ENCODE measurements at places on chromosomes 16 and 17.

DNA sequence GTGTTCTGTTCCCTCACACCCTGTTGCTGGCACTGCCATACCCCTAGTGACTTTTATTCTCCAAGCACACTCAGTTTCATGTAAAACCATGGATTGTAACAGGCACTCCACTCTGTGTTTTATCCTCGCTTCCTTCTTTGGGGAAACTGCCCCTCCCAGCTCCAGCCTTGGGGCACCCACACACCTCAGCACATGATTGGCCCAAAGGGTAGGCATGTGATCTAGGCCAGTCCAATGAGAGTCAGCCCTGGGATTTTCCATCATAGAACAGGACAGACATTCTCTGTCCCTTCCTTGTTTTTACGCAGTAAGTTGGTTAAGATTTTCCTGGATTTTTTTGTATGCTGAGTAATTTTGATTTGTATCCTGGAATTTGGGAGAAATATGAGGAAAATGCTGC lies 115.4 kb downstream of the C16orf95 start:
- DNase-seq = no peak

GRCh38 chr17:6094926-6095325 lies 24.7 kb downstream of the WSCD1 start:
- no peak for DNase-seq

- no peak for DNase-seq
Measured at GRCh38 chr17:67289181-67289876, 44.3 kb upstream of the HELZ start.

- DNase-seq = no peak
Measured at GRCh38 chr16:18836702-18837101, 35.4 kb upstream of the ARL6IP1 start.

DNA sequence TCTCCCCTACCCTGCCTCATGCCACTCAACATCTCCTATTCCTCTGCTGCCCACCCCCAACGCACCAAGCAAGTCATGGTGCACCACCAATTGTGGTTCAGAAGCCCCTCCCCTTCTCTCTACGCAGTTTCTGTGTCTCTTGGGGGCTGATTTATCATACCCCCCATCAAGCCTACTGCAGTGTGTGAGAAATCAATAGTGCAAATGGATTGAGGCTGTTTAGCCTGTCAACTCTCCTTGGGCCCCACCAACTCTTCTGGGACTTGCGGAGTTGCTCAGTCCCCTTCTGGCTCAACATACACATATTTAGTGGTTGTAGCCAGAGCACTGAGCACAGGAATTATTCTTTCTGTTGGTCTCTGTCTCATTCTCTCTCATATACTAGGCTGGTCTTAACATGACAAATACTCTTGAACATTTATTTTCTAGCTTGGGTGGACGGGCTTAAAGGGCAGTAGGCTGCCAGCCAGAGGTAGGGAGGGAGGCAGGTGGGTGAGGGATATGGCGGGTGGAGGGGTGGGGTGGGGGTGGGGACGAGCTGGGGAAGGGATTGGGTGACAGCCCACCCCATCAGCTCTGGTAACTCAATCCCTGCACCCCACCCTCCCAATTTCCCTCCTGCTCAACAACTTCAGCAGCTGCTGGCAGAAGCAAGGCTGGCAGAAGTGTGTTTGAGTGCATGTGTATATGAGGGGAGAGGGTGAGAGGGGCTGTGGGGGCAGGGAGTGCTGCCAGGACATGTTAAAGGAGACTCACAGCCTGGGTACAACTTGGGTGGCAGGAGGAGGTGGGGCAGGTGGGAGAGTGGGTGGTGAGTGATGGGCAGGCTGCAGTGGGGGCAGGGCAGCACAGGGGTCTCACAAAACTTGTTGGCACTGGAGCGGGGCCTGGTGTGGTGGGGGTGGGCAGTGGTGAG lies 4.9 kb downstream of the RARA start:
- DNase-seq = no peak

GRCh38 chr17:64230791-64231408 lies 32.2 kb downstream of the TEX2 start:
- DNase-seq = no peak

DNA sequence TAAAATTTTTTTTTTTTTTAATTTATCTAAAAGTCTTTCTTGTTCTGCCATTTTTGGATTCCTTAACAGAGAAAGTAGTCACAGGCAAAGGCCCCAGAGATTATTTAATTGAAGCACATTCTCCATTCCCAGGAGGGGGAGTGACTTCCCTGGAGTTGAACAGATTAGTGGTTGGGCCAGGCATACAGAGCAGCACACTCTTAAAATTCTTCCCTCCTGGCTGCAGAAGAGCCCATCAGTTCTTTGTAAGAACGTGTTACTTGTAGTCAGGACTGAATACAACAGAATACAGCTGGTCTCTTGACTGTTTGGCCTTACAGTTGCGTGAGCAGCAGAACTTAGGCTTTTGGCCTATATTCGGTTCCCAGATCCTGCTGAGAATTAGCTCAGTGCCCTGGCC lies 1.8 kb downstream of the ALKBH5 start:
- peak; percentile 26 for DNase-seq

DNA sequence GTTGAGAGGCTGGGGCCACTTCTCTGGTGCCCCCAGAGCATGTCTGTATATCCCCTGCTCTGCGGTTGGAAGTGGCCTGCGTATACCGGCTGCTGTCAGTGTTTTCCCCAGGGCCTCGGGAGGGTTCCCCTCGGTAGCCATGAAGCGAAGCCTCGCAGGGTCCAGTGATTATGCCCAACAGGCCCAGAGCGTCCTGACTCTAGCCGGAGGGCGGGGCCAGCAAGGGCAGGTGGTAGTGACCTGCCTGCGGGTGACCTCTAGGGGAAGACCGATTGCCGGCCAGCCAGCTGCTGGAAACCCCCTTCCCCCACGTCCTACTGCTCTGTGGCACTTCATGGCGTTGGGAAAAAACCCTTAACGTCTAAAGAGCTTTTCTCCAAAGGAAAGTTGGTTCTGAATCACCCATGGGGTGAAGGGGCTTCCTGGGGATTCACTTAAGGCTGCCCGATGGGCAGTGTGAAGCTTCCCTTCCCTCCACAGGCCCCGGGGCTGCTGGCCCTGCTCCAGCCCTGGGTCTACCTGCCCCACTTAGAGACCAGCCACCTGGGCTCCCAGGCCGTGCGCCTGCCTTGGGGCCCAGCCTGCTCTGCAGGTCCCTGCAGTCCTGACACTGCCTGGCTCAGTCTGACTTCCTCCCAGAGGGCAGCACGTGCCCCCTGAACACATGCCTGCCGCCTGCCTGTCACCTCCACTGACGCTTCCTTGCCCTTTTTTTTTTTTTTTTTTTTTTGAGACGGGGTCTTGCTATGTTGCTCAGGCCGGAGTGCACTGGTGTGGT lies 72.8 kb downstream of the SOCS1 start:
- no peak for DNase-seq

DNA sequence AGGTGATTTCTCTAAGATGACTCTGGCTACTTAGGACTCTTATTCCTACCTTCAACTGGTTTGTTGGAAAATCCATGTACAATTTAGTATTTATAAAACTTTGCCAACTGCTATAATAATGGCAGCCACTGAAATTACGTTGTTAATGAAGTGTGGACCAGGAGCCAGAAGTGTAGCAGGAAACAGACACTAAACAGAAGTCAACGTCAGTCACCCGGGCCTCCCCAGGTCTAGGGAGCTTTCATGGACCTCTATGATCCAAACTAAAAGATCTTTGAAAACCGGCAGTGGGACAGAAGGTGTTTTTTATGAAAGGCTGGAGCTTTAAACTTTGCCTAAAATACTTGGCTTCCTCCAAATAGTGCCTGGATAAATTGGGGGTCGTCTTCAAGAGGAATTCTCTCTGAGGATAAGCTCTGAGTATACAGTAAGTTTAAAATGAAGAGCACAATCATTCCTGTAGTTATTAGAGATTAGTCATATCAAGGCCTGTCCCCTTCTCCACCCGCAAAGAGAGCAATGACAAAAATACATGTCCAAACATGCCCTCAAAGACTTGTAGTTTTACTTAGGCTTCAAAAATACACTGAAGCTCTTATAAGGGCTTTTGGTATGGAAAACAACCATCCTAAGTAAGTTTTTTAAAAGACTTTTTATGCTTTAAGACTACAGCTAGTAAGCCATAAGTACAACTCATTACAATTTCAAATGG lies 34.6 kb downstream of the DCUN1D3 start:
- DNase-seq = no peak

DNA sequence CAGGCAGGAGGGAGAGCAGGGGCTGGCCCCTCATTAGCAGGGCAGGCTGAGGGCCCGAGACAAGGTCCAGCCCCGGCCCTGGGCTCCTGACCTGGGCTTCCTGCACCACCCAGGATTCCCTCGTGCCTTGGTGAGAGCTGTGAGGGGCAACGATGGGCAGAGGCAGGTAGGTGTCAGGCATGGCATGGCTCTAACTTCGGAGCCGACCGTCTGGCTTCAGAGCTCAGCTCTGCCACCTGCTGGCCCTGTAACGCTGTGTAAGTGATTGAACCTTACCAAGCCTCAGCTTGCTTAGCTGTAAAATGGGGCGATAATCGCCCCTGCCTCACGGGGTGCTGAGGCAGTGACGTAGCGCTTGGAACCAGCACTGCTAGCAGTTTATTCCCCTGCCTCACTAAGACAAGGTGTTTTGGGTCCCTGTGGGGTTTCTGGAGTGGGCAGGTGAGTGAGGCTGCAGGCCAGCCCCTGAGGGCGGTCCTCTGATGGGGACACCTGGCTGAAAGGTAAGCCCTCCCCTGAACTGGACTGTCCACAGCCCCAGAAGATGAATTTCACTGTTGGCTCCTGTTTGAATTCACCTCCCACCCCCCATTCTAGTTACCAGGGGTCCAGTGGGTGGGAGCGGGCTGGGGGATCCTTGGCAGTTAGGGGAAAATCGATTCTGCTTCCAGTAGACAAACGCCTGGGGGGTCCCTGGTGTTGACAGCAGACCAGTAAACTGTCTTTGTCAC lies 184.8 kb upstream of the GSE1 start:
- DNase-seq = no peak

DNA sequence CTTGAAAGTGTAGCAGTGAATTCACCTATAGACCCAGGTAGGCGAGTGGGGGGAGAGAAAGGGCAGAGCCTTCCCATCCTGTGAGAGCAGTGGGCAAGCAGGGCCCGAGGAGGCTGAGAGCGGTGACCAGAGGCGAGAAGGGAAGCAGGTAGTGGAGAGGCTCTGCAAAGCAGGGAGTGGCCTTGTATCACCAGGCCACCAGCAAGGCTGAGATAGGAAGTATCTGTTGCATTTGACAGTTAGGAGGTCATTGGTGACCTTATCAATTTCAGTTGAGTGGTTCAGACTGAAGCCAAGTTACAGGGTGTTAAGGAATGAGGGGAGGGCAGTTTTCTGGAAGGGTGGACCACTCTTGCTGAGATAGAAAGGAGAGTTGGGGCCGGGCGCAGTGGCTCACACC lies 10.7 kb upstream of the HSD3B7 start:
- no peak for DNase-seq

DNA sequence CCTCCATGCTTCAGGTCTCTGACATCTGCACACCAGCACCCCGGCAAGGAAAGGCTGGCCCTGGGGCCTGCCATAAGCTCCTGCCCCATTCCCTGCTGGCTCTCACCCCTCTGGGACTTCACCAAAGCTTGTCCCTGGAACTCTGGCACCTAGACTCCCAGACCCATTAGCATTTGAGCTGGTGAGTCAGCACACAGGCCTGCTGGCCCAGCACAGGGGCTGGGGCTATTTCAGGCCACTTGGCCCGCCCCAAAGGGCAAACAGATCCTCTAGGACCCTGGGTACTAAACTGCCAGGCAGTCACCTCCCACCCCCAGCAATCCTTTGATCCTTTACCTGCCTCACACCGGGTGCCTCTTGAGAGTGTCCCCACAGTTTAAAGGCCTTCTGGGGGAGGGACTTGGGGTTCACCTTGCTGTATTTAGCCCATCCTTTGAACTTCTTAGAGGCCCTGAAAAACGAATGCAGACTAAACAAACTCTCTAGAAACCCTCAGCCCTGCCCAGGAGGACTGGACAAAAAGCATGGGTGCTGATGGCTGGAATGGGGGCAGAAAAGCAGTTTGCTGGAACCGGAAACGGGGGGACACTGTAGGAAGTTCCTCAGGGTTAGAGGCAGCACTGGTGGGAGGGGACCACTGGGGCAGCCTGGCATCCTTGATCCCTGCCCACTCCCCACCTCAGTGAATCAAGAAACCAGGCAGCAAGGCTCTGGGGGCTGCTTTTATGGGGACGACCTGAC lies 3.2 kb upstream of the SAMD14 start:
- no peak for DNase-seq

GRCh38 chr17:48453447-48453846 lies 23.4 kb upstream of the SKAP1 start:
- DNase-seq = no peak

GRCh38 chr17:41975099-41976083 lies 8.8 kb downstream of the CNP start:
- DNase-seq = no peak

DNA sequence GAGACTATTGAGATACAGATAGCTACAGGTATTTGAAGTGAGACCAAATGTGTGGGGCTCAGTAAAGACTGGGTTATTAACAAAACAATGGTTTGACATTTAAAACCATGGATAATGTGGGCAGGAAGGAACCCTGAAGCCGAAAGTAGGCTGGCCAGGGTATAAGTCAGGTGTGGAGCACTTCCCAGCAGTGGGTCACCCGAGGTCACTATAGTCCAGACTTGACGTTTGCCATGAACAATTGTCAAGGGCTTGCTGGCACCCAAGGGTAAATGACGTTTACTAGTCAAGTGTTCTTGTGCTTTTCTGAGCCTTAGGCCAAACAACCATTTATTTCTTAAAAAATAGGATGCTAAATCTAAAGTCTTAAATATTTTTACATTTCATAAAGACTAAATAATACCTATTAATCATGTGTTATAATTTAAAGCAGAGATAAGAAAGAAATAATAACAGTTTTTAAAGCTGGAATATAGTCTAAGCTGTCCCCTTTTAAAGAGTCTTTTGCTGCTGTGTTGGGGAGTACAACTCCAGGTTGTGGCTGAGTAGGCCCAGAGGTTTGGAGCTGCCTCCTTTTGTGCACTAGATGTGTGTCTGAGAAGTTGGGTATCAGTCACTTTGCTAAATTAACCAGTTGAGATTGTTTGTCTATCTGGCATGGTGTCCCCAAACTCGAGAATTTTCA lies 15.7 kb downstream of the ALDH3A2 start:
- no peak for DNase-seq

GRCh38 chr17:13933441-13934276 lies 135.6 kb upstream of the COX10 start:
- no peak for DNase-seq

DNA sequence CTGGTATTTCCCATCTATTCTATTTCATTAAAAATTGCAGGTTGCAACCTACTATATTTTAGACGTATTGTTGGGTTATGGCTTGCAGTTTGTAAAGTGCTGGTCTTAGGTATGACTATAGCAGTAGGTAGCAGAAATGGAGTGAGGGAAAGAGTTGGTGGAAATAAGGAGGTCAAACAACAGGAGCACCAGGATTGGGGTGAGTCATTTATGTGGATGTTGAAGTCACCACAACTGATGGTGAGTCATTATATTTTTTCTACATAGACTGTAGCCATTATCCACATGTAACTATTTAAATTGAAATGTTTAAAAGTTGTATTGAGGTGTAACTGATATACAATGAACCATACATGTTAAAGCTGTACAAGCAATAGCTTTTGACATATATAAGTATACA lies 25.0 kb upstream of the HS3ST3A1 start:
- no peak for DNase-seq

DNA sequence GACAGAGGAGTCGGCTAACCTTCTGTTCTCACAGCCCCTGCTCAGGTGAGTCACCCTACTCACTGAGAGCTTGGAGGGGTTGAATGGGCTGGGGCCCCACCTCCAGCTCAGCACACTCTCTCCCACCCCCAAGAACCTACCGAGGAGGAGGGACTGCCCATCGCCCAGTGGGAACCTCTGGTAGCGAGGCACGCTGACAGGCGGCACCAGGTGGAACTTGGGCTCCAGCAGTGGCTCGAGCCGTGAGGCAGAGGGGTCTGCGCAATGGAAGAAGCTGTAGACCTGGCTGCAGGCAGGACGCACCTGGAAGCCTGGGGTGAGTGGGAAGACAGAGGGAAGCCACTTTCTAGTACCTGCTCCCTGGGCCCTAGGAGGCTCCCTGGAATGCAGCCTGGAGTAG lies 28.3 kb downstream of the PIMREG start:
- DNase-seq = no peak
